ENCODE measurements at places on chromosomes 7 and 10. TPM values are rescaled to one million over a fixed set of nuclear protein-coding genes. Genes with fewer than 3 reads are reported as not detected.

- DNase-seq, result no peak
These were observed 33.4 kb upstream of the RSBN1L start for GRCh38 chr7:77662869-77663268.

DNA sequence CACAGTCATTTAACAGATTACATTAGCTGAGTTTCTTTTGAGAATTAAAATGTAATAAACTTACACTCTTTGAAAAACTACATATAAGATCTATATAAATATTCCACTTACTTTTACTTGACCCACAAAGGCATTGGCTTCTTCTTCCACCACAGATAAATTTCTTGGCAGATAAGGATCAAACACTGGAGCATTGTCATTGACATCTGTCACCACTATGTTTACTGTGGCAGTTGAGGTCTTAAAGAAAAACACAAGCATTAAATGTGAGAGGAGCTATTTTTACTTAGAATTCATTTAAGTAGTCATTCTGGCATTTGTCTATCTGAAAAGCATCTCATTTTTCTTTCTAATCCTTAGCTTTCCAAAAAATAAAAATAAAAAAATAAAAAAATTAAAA is 734.4 kb downstream of the PCDH15 start:
- DNase-seq, result no peak

DNA sequence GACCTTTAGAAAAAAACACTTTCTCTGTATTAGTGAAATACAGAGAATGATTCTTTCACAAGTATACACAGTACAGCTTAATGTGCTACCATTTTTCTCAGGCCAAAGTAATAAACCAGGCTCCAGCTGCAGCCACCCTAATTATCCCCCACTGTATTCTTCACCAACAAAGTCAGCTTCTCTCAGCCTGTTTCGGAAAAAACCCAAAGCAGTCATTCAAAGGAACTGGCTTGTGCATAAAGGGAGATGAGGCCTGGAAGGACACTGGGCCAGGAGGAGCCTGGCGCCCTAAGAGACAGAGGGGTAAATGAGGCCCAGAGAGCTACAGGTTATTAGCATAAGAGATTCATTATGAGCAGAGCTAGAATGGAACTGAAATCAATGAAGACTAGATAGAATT is 9.2 kb downstream of the USP54 start:
- no peak for DNase-seq

CCDC172 gene
- total RNA-seq, result not detected

All from body of pancreas (tissue), 4 donors.